CD4-positive, alpha-beta T cell treated with Interleukin-21 for 1 hour (primary cell): ENCODE measurements at places on chromosomes 3 and 15.

- no peak for DNase-seq
These were observed 40.7 kb downstream of the C2CD4B start for GRCh38 chr15:62124176-62124972.

- DNase-seq = no peak
These were observed 140.4 kb upstream of the CCDC54 start for GRCh38 chr3:107236655-107237337.

- no peak for DNase-seq
These were observed 26.7 kb downstream of the GBE1 start for GRCh38 chr3:81734742-81735141.

- DNase-seq = no peak
These were observed 56.7 kb upstream of the MAGI1 start for GRCh38 chr3:66095295-66096001.

DNA sequence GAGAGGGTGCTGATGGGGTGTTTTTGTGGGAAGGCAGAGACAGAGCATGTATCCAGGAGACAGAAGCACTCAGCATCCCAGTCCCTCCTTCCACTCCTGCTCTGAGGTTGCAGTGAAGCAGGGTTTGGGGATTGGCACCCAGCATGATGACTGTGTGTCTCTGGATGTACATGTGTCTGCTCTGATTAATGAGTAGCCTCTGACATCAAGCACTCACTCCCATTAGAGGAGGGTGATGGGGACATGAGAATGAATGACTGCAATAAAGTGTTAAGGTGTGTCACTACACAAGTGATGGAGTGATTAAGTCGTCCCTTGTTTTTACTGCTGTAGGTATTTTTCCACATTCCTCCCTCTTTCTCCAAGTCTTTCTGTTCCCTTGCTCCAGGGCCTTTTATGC is 9.6 kb upstream of the MYZAP start:
- no peak for DNase-seq

DNA sequence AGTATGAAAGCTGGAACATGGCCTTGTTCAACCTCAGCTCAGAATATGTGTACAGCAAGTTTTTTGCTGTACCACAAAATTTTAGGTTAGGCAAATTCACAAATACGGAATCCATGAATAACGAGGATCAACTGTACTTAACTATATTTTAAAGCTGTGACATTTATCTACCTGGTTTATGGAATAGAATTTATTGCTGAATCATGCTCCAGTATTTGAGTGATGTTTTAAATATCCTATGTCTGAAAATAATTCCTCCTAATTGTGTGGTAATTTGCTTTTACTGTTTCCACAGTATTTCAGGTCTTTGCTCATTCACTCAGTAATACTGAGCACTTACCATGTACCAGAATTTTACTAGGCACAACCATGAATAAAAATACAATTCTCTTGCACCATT is 29.5 kb downstream of the SEC62 start:
- DNase-seq = no peak

DNA sequence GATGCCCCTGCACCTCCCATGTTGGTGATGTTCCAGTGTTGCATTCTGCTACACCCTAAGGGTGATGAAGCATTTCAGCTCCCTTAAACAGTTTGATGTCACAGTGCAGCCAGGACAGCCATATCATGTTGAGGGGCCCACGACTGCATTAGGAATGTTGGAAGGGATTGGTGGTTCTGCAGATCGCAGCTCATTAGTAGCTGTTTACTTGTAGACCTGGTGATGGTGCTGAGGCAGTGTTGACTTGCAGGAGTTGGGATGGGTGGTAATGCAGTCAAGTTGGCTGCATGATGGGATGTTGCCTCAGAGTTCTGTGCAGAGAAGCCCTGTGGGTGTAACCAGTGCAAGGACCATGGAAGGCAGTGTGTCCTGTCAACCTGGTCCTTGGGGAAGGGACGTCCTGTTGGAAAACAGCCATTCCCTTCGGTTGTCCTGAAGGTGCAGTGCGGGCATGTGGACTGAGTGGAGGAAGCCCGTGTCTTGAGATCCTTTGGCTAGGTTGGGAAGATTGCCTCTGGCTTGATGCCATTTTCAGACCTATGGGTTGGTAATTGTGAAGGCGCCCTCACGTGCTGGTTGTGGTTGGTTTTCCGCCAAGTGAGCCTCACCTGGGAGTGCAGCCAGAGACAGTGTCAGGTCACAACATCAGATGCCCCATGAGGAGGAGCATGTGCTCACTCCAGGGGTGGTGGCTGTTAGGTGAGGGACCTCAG is 100.7 kb downstream of the SNRPN start:
- DNase-seq = no peak

DNA sequence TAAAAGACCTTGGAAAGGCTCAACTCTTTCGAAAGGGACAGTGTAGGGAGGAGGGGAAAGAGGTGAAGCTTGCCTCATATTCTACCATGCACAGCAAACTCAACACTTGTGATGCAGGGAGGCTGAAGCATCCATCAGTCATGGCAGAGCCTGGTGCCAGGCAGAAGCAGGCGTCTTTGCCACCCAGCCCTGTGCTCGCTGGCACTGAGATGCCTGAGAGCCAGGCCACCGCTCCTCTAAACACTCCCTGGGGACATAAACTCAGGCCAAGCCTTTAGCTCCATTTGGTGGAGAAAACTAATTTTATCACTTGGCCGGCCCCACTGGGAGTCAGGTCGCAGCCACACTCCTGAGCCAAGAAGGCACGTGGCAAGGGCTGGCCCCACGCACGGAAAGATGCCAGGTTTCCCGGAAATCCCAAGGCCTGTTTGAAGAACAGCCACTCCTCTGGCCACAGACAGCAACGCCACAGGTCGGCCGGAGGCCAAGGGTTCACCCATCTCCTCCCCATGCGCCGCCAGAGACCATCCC is 30.7 kb downstream of the XXYLT1 start:
- DNase-seq = no peak

DNA sequence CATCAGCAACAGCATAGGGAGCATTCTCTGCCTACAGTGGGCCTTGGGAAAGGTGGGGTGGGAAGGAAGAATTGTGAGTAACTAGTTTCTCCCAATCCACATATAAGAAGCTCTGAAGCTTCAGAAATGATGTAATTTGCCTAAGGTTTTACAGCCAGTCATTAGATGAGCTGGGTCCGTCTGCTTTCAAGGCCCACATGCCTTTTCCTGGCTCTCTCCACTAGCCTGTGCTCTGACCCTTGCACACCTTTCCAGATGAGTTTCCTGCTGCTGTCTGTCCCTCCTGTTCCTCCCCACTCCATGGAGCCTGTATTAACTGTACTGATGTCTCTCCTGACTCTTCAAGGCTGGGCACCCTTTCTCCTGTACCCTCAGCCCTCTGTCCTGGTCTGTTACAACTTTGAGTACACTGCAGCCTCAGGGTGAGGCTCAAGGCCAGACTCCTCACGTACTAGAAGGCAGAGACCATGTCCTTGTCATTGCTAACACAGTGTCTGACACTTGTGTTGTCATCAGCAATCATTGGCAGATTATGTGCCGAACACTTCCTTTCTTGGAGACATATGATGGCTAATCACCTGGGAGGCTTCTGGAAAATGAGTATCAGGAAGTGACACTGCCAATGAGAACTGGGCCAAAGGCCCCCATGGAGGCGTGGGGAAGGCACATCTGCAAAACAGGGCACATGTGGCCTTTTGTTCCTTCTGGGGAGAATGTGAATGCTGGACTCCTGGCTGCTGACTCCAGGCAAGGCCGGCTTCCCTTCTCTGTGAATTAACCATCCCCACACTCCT is 6.6 kb downstream of the TM6SF1 start:
- no peak for DNase-seq

GRCh38 chr15:79505956-79506355 is 73.8 kb downstream of the MINAR1 start:
- no peak for DNase-seq

- DNase-seq = no peak
These were observed 30.2 kb upstream of the SLCO2A1 start for GRCh38 chr3:134059671-134060560.

DNA sequence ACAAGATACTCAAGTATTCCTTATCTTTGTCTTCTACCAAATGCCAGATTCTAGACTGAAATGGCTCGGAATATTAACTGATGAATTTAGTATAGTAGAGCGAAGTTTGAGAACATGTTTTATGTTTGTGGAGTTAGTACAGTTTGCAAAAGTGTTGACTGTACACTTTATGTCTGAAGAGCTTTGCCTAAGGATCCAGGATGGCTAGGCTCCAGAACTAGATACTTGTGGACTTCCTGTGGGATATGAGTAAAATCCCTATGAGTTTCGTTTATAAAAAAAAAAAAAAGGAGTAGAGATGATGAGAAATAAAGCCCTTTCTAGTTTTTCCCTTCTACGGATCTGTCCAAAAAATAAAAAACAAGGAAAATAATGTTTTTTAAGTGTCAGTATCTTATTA is 96.7 kb downstream of the TP63 start:
- DNase-seq = no peak

- DNase-seq = no peak
These were observed 51.2 kb upstream of the PCSK6 start for GRCh38 chr15:101540480-101541239.

DNA sequence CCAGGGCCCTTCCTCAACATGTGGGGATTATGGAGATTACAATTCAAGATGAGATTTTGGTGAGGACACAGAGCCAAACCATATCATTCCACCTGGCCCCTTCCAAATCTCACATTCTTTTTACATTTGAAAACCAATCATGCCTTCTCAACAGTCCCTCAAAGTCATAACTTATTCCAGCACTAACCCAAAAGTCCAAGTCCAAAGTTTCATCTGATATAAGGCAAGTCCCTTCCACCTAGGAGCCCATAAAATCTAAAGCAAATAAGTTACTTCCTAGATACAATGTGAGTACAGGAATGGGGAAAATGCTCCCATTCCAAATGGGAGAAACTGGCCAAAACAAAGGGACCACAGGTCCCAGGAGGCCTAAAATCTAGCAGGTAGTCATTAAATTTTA is 309.5 kb upstream of the SLITRK3 start:
- no peak for DNase-seq

GRCh38 chr15:70187331-70187730 is 89.6 kb upstream of the TLE3 start:
- no peak for DNase-seq

DNA sequence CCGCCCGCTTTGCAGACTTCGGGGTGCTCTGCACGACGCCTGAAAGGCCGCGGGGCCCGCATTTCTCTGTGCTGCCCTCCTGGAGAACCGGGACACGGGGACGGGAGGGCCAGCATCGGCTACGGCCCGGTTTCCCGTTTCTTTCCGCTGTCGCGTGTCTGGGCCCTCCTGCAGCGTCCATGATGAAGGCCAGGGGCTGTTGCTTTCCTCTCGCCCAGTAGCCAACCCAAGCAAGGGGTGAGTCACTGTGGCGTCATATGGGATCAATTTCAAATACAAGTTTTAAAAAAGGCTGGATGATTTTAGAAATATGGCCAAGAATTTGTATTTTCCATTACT is 435 bp downstream of the SLC35G2 start:
- no peak for DNase-seq

DNA sequence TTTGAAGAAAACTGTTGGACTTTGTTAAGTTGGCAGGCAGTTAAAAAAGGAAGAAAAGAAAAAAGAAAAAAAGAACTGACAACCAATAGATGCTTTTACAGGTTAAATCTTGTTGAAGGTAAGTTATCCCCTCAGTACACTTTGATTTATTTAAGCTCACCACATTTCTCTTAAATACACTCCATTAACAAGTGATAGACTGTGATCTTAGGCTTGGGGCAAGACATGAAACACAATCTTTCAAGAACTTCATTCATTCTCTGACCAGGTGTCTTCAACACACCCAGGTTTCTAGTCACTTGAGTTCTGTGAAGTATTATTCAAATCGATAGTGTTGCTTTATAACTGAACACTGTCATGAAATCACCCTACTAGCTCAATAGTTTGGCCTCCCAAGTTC is 751.9 kb downstream of the ROBO1 start:
- no peak for DNase-seq

GRCh38 chr3:194247350-194247740 is 103.8 kb downstream of the CPN2 start:
- no peak for DNase-seq

DNA sequence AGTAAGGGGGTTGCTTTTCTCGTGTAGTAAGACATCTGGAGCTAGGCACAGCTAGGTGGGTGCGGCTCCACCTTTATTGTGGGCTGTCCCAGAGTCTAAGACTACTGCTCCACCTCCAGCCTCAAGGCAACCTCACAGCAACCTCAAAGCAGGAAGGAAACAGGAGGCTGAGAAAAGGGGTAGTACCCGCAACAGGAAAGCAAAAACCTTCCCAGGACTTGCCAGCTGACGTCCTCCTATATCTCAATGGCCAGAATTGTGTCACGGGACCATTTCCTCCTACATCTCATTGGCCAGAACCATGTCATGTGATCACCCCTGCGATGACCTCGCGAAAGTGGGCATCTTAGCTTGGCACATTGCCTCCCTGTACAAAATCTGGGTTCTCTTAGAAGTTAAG is 4.3 kb upstream of the GPR160 start:
- peak; percentile 74 for DNase-seq

DNA sequence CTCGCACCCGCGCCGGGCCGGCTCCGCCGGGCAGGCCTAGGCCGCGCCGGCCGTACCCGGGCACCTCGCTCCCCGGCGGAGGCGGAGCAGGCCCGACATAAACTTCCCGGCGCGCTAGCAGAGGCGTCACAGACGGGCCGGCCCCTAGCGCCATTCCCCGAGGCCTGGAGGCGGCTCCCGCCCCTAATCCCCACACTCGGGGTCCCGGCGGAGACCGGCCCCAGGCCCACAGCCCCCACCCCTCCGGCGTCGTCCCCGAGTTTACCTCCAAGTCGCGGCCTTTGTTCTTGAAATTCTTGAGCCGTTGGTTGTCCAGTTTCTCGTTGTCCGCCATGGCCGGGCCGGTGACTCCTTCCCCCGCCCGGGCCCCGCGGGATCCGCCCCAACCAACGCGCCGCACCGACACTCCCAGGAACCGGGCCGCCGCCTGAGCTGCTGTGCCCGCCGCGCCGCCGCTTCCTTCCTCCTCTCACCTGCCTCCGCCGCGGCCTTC is 376 bp downstream of the KPNA4 start:
- DNase-seq = peak; percentile 72

- peak; percentile 19 for DNase-seq
These were observed 4.9 kb downstream of the MESP2 start for GRCh38 chr15:89781055-89781454.

DNA sequence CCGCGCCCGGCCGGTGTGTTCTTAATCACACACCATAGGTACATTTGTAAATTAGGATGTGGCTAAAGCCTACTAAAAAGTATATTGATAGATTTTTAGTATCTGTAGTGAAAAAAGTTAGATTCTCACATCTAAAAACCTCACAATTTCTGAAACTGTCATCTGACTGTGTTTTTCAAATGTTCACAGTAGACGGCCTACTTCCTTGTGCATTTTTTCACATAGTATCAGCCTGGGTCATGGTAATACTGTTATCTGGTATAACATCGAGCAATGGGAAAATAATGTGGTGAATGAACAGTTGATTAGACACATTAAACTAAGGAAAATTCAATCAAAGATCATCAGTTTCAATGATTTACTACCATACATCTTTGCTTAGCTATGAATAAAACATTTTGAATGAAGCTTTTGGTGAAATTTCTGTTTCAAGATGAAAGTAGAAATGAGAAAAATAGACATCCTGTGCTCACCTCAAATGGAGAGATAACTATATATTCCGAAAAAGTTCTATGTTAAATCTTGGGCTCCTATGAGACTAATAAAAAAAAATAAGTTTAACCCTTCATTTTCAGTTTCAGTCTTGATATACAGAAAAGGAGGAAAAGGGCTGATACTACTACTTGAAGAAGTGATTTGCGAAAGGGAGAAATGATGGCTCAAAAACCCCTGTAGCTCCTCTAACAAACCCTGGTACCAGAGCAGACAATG is 262.7 kb downstream of the ZBTB20 start:
- no peak for DNase-seq
